ENCODE measurements at places on chromosomes 16 and 17. TPM values are rescaled to one million over a fixed set of nuclear protein-coding genes. Genes with fewer than 3 reads are reported as not detected.

DNA sequence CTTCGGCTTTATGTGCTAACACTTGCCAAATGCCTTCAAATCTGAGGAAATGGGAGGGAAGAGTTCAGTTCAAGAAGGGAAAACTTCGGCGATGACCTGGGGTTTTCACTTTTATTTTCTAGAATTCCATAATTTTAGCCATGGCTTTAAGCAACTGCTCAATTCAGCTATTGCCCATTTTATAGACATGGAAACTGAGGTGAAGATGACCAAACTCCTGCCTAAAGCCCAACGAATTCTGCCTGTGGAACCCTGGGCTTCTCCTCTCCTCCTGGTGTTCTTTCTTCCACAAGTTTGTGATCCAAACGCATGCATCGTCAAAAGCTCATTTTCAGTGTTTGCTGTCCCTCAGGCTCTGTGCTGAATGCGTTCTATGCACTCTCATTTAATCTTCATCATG lies 49.4 kb upstream of the NDRG4 start:
- H3K27me3 ChIP-seq: no peaks in the 10 kb centered on the region
- H3K4me1 ChIP-seq: no peaks in the 10 kb centered on the region
- DNase-seq: no peak
- H3K27ac ChIP-seq: no peak overlapping the region
- no peaks in the 10 kb centered on the region for H3K36me3 ChIP-seq
- H3K4me3 ChIP-seq: no peak overlapping the region

GRCh38 chr16:27344721-27345120 lies 30.9 kb downstream of the IL4R start:
- no peaks in the 10 kb centered on the region for H3K27me3 ChIP-seq
- no peak for DNase-seq
- no peak overlapping the region for H3K27ac ChIP-seq
- H3K4me3 ChIP-seq: no peak overlapping the region

DNA sequence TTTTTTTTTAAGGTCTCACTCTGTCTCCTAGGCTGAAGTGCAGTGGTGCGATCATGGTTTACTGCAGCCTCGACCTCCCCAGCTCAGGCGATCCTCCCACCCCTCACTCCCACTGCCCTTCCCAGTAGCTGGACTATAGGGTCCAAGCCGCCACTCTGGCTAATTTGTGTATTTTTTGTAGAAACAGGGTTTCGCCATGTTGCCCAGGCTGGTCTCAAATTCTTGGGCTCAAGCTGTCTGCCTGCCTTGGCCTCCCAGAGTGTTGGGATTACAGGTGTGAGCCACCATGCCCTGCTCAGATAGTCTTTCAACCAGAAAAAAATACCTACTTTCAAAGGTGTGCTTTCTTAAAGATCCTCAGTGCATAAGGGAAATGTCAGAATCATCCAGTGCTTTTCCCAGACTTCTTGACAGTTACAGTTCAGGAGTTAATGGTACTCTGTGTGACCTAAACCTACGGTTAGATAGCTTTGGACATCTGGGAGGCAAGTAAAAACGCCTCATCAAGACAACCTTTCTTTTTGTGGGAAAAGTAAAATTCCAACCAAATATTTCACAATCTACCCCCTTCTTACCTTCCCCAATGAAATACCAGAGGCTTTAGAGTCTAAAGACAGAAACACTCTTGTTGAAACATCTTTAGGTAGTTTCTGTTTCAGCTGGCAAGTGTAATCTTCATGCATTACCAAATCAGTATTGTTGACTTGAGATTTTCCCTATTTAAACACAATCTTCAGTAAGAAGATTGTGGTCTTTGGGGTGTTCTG lies 6.8 kb downstream of the RSPRY1 start:
- no peaks in the 10 kb centered on the region for H3K36me3 ChIP-seq
- no peaks in the 10 kb centered on the region for H3K27me3 ChIP-seq
- DNase-seq: peak; percentile 80
- H3K27ac ChIP-seq: peak overlapping the region; percentile 60
- peaks cover 22% of the 10 kb centered on the region for H3K4me1 ChIP-seq

- no peaks in the 10 kb centered on the region for H3K36me3 ChIP-seq
- DNase-seq: no peak
- no peak overlapping the region for H3K4me3 ChIP-seq
- no peaks in the 10 kb centered on the region for H3K4me1 ChIP-seq
- H3K27me3 ChIP-seq: no peaks in the 10 kb centered on the region
Observed at GRCh38 chr16:9625122-9625521, 533.7 kb downstream of the HAPSTR1 start.

GRCh38 chr17:49349541-49349940 lies 12.5 kb downstream of the ZNF652 start:
- no peak overlapping the region for H3K4me3 ChIP-seq
- H3K27me3 ChIP-seq: no peaks in the 10 kb centered on the region
- no peaks in the 10 kb centered on the region for H3K4me1 ChIP-seq
- no peak overlapping the region for H3K27ac ChIP-seq

DNA sequence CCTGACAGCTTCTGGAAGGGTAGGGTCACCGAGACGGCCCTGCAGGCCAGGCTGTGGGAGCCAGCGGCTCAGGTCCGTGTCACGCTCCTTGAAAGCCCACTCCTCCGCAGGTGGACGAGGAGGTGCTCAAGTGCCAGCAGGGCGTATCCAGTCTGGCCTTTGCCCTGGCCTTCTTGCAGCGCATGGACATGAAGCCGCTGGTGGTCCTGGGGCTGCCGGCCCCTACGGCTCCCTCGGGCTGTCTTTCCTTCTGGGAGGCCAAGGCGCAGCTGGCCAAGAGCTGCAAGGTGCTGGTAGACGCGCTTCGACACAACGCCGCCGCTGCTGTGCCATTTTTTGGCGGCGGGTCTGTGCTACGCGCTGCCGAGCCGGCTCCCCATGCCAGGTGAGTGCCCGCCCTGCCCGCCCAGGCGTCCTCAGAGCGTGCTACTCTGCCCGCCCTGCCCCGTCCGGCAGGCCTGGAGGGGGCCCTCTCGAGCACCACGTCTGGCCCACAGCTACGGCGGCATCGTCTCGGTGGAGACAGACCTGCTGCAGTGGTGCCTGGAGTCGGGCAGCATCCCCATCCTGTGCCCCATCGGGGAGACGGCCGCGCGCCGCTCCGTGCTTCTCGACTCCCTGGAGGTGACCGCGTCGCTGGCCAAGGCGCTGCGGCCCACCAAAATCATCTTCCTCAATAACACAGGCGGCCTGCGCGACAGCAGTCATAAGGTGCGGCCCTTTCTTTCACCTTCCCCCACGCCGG lies 1.3 kb downstream of the NAGS start:
- H3K4me3 ChIP-seq: peak overlapping the region; percentile 67
- no peaks in the 10 kb centered on the region for H3K27me3 ChIP-seq
- H3K36me3 ChIP-seq: peaks cover 3% of the 10 kb centered on the region
- no peak for DNase-seq

DNA sequence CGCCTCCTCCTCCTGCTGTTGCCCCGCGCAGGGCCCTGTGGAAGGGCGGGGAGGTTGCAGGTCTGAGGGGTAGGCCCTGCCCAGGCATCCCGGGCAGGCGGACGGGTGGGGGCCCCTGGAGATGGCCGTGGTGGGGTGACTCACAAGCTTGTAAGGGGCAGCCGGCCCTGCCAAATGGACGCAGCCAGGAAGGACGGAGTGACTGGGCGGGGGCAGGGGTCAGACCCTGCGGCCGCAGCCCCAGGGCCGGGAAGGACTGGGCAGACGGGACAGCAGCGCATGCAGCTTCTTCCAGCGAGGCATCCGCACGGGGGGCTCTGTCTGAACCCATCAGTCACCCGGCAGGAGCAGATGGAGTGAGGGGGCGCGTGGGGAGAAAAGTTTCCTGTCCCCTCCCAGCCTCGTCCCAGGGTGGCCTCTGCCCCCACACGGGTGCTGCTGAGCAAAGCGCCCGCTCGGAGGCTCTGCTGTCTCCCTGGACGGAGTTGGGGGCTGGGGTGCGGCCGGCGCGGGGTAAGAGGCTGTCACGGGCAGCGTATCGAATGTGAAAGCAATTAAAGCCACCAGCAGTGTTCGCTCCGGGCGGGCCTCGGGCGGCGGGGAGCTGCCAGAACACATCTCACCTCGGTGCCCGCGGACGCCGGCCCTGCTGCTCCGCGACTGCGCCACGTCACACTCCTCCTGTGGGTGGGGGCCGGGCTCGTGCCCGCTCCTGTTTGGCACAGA lies 5.4 kb upstream of the PRR35 start:
- no peak overlapping the region for H3K4me3 ChIP-seq
- peaks cover 8% of the 10 kb centered on the region for H3K27me3 ChIP-seq
- peak; percentile 80 for DNase-seq
- H3K36me3 ChIP-seq: peaks cover 9% of the 10 kb centered on the region
- H3K4me1 ChIP-seq: no peaks in the 10 kb centered on the region

DNA sequence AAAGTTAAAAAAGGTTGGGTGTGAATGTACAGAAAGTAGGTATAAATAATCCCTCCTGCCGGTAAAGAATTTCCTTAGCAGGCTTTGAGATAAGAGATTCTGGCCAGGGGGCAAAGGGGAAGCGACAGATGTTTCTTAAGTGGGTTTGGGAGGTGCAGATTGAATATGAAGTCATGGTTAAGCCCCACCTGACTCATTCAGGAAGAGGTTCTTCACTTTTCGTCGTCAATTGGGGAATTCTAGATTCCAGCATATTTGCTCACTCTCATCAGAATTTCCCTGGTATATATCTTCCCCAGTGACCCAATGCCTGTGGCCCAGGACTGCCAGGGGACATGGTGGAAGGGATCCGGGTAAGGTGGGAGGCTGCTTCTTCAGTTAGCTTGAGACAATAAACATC lies 127.8 kb downstream of the CPPED1 start:
- H3K27me3 ChIP-seq: no peaks in the 10 kb centered on the region
- peak; percentile 81 for DNase-seq
- H3K4me3 ChIP-seq: no peak overlapping the region

DNA sequence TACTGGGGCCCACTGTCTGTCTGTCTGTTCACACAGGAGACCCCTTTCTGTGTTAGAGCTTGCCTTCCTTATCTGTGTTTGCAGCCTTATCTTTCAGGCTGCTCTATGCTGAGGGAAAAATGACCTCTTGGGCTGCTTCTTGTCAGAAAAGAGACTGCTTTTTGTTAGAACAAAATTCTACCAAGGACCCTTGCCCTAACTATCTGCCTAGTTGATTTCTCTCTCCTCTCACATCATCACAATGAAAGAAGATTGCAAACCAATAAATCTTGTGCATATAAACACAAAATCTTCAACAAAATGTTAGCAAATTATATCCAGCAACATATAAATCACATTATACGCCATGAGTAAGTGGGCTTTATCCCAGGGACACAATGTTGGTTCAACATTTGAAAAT lies 1117.7 kb downstream of the CDH11 start:
- DNase-seq: no peak
- no peak overlapping the region for H3K27ac ChIP-seq
- no peaks in the 10 kb centered on the region for H3K36me3 ChIP-seq
- H3K4me1 ChIP-seq: no peaks in the 10 kb centered on the region

DNA sequence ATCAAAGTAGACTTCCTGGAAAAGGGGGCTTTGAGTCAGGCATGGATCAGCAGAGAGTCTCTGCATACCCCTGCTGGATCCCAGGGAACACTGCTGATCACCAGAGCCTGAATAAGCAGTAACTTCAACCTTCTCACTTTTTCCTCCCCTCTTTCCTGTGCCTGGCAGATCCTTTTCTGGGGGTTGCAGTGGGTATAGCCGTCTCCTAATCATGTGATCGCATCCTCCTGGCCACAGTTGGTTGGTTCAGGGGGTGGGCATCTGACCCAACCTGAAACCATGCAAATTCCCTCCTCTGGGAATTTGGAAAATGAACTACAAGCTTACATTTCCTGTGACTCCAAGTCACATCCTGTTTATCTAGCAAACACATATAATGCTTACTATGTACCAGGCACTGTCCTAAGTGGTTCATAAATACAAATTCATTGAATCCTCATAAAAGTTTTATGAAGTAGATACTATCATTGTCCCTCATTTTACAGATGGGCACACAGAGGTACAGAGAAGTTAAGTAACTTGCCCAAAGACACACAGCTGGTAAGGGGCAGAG lies 120.3 kb downstream of the AXIN2 start:
- H3K27me3 ChIP-seq: peaks cover 9% of the 10 kb centered on the region
- H3K4me1 ChIP-seq: no peaks in the 10 kb centered on the region
- no peak overlapping the region for H3K27ac ChIP-seq
- H3K4me3 ChIP-seq: no peak overlapping the region
- no peaks in the 10 kb centered on the region for H3K36me3 ChIP-seq

DNA sequence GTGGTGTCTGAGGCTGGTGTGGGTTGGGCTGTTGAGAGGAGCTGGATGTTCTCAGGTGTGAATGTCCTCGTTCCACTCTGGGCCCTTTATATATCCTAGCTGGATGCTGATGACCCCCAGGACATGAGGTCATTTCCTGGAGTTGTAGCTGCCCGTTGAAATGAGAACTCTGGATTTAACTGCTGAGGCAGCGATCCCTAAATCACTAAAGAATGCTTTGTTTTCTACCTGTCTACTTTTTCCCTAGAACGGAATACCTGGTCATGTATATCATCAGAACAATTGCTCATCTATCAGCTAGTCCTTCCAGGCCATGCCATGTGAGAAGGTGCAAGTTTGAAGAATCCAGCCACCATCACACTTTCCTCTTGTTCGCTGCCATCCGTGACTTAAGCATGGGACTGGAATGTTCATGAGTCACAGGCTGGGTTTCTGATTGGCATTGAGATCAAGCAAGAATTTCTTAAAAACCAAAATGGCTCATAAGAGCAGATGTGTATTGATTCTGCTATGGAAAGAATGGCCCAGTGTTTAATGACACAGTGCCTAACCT lies at the start of gene KRTAP2-3:
KRTAP2-3 (minus strand) TSS at position 63 of the 553 bp plus-strand sequence. CDS start 64 bp downstream, outside the sequence.
- peak; percentile 99 for DNase-seq
- peaks cover 31% of the 10 kb centered on the region for H3K4me1 ChIP-seq
- peak within 1 kb of the TSS; percentile 77 for H3K27ac ChIP-seq
- H3K4me3 ChIP-seq: no peak within 1 kb of the TSS

DNA sequence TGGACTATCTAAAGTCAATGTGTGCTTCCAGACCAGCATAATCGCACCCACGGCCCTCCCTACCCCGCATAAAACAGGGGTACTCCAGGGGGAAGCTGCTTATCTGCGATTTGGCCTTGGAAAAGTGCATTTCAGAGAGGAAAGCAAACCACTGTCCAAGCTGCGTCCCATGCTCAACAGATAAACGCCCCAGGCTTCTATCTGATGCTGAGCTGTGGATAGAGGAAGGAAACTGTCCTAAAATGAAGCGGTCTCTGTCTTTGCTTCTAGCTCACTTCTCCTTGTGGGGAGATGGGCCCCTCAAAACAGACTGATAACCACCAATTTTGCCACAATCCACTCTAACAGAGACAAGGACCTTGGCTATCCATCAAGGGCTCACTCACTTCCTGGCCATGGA lies 160.5 kb upstream of the TNRC6C start:
- DNase-seq: no peak
- H3K36me3 ChIP-seq: no peaks in the 10 kb centered on the region
- peaks cover 5% of the 10 kb centered on the region for H3K27me3 ChIP-seq

KRTAP17-1 gene
- not detected for total RNA-seq

SHCBP1 gene
- 1.3 TPM for total RNA-seq

SLC2A4 gene
- under 0.01 TPM for total RNA-seq

DNAH17 gene
- total RNA-seq: not detected

SAMD14 gene
- 2.1 TPM for total RNA-seq

CD19 gene
- total RNA-seq: under 0.01 TPM

TMEM11 gene
- total RNA-seq: 17.7 TPM

PRR35 gene
- not detected for total RNA-seq

PPP1R27 gene
- total RNA-seq: under 0.01 TPM

PHKB gene
- 103 TPM for total RNA-seq

WSCD1 gene
- total RNA-seq: 0.51 TPM
